IMR-90 (cell line): ENCODE measurements at places on chromosomes 12 and 14.

DNA sequence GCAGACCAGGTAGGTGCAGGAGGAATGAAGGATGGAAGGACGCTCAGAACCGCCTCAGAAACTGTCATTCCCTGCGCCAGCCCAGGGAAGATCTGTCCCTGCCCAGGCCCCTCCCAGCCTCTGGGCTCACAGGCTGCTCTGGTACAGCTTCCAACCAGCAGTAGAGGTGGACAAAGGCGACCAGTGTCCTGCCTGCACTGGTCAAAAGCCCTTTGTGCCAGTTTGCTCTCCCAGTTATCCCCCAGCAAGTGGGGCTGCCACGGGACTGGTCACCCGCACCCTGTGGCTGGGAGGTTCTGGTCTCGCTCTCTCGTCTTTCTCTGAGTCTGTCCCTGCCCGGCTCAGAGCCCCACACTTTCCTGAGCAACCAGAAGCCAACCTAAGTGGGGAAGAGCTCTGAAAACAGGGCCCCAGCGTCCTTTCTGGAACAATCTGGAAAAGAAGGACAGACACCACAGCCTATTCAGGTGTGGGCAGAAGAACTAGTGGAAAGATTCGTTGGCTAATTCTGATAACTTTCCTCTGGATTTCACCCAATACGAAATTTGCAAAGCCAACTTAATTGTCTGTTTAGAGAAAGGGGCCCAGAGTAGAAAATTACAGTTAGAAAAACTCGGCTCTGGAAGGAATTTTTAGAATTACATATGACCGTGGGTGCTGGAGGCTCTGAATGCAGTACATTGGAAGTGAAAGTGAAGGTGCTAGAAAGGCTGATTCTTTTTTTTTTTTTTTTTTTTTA is 21.7 kb downstream of the SNRNP35 start:
- H3K4me1 ChIP-seq: no peaks in the 10 kb centered on the region
- peaks cover 39% of the 10 kb centered on the region for H3K36me3 ChIP-seq
- no peak for DNase-seq
- no peaks in the 10 kb centered on the region for H3K27me3 ChIP-seq

GRCh38 chr12:52070185-52070925 is 577 bp downstream of the ATG101 start:
- H3K27ac ChIP-seq: peak overlapping the region; percentile 89
- DNase-seq: no peak
- no peaks in the 10 kb centered on the region for H3K27me3 ChIP-seq
- H3K4me3 ChIP-seq: peak overlapping the region; percentile 64

- DNase-seq: no peak
- H3K36me3 ChIP-seq: no peaks in the 10 kb centered on the region
- 0 out of 2 replicates have a peak overlapping the region, but pooled peaks have one; percentile 20 for H3K27ac ChIP-seq
These were observed 84.9 kb downstream of the PPFIBP1 start for GRCh38 chr12:27608890-27609289.

- DNase-seq: no peak
- H3K4me3 ChIP-seq: no peak overlapping the region
- no peaks in the 10 kb centered on the region for H3K4me1 ChIP-seq
- H3K36me3 ChIP-seq: no peaks in the 10 kb centered on the region
These were observed 123.7 kb downstream of the PIWIL1 start for GRCh38 chr12:130461447-130461815.

- peak overlapping the region; percentile 1; the same call in 1 of the 2 replicates for H3K27ac ChIP-seq
- no peaks in the 10 kb centered on the region for H3K27me3 ChIP-seq
- H3K36me3 ChIP-seq: no peaks in the 10 kb centered on the region
- H3K4me1 ChIP-seq: peaks cover 19% of the 10 kb centered on the region
- no peak overlapping the region for H3K4me3 ChIP-seq
These were observed 41.2 kb upstream of the MED13L start for GRCh38 chr12:116318576-116319232.

DNA sequence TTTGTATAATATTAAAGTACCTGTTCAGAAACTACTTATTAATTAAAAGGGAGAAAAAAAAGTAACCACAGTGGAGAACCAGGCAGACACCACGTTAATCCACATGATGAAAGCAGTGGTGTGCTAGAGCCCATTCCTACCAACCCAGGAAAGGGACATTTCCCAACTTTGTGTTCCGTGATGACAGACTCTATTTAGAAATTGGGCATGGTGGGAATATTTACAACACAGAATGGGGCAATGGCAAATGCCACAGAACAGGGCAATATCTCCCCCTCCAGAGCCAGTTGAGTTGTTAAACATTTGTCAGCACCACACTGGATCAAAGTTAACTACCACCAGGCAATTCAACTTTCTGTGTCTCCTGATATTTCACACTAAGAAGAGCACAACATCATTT is 1.2 kb upstream of the HIGD1C start:
- no peak overlapping the region for H3K4me3 ChIP-seq
- no peaks in the 10 kb centered on the region for H3K4me1 ChIP-seq
- H3K36me3 ChIP-seq: no peaks in the 10 kb centered on the region
- no peak for DNase-seq
- no peak overlapping the region for H3K27ac ChIP-seq

DNA sequence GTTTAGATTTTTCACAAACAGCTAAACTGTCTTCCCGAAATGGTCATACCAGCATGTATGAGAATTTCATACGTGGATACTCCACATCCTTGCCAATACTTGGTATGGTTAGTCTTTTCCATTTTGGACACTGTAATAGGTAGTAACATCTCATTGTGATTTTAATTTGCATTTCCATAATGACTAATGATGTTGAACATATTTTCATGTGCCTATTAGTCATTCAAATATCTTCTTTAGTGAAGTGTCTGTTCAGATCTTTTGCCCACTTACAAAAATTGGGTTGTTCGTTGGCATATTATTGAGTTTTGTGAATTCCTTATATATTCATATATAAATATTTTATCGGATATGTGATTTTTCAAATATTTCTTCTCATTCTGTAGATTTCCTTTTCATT is 78.0 kb upstream of the GNG2 start:
- H3K4me3 ChIP-seq: no peak overlapping the region
- no peak overlapping the region for H3K27ac ChIP-seq
- no peak for DNase-seq
- H3K27me3 ChIP-seq: no peaks in the 10 kb centered on the region
- H3K36me3 ChIP-seq: no peaks in the 10 kb centered on the region
- H3K4me1 ChIP-seq: no peaks in the 10 kb centered on the region

GRCh38 chr12:124605883-124606774 is 38.7 kb upstream of the NCOR2 start:
- DNase-seq: no peak
- H3K36me3 ChIP-seq: no peaks in the 10 kb centered on the region
- H3K27me3 ChIP-seq: peaks cover 6% of the 10 kb centered on the region; the same call in 1 of the 2 replicates
- peaks cover 2% of the 10 kb centered on the region; the same call in 1 of the 2 replicates for H3K4me1 ChIP-seq

GRCh38 chr12:42365486-42365885 is 39.5 kb downstream of the PPHLN1 start:
- H3K36me3 ChIP-seq: peaks cover 2% of the 10 kb centered on the region; the same call in 1 of the 2 replicates
- no peak for DNase-seq
- H3K4me3 ChIP-seq: no peak overlapping the region
- H3K27ac ChIP-seq: no peak overlapping the region
- H3K4me1 ChIP-seq: peaks cover 5% of the 10 kb centered on the region
- no peaks in the 10 kb centered on the region for H3K27me3 ChIP-seq

DNA sequence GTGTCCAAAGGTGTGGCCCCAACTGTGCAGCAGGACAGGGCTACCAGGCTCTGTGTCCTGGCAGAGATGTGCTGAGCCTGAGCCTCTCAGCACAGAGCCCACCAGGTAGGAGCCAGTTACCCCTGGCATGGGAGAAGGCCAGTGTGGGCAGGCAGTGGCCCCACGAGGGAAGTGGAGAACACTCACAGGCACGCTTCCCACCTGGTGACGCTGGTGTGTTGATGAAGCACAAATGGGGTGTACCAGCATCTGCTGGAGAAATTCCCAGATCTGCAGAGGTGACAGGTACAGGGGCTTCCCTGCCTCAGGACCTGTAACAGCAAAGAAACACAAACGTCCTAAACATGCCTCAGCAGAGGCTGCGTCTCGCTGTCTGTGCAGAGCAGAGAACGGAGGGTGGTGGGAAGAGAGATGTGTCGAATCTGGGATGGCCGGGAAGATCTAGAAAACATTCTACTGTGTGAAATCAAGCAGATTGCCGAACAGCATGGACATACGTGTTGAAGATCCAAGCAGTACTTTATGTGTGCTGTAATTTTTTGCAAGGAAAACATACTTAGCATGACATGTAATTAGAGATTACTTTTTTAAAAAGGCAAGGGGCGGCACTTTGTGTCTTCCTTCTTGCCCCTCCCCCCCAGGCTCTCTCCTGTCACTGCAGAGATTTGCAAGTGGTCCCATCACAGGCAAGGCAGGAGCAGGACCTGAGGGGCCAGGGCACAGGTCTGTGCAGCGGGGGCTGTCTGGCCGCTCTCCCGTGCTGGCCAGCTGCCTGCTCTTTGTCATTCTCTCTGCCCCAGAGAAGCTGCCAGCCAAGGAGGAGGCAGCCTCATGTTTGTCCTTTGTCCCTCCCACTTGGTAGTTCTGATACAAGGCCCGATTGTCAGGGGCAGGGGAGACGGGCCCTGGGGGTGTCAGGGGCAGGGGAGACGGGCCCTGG is 17.3 kb downstream of the HIP1R start:
- H3K36me3 ChIP-seq: peaks cover 5% of the 10 kb centered on the region; the same call in 1 of the 2 replicates
- no peak overlapping the region for H3K27ac ChIP-seq
- H3K4me3 ChIP-seq: no peak overlapping the region
- no peak for DNase-seq
- H3K27me3 ChIP-seq: no peaks in the 10 kb centered on the region
- peaks cover 16% of the 10 kb centered on the region for H3K4me1 ChIP-seq

DNA sequence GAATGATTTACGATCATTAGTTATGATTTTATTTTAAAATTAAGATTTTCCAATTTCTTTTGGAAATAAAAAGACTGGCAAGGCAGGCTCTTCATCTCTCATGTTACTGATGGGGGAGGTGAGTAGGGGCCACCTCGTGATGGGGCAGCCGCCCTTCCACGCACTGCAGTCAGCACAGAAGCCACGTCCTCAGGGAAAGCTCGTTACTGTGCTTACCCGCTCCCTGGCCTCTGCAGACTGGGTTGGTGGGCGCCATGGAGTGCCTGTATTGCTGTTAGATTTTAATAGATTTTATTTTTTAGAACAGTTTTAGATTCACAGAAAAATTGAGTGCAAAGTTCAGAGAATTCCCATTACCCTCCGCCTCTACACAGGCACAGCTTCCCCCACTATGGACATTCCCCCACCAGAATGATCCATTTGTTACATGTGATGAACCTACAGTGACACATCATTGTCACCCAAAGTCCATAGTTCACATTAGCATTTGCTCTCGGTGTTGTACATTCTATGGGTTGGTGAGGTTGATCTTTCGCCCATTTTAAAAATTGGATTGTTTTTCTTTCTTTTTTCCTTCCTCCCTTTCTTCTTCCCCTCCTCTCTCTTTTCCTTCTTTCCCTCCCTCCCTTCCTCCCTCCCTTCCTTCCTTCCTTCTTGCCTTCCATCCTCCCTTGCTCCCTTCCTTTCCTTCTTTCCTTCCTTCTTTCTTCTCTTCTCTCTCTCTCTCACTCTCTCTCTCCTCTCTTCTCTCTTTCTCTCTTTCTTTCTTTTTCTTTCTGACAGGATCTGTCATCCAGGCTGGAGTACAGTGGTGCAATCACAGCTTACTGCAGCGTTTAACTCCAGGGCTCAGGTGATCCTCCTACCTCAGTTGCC is 30.7 kb downstream of the ADGRD1 start:
- H3K36me3 ChIP-seq: no peaks in the 10 kb centered on the region
- H3K4me3 ChIP-seq: no peak overlapping the region
- H3K27me3 ChIP-seq: no peaks in the 10 kb centered on the region
- H3K27ac ChIP-seq: no peak overlapping the region
- DNase-seq: no peak

GRCh38 chr12:23831739-23832138 is 117.7 kb downstream of the SOX5 start:
- H3K4me1 ChIP-seq: no peaks in the 10 kb centered on the region
- H3K27me3 ChIP-seq: no peaks in the 10 kb centered on the region
- no peaks in the 10 kb centered on the region for H3K36me3 ChIP-seq

GRCh38 chr12:93419388-93420034 is 22.2 kb downstream of the UBE2N start:
- no peaks in the 10 kb centered on the region for H3K27me3 ChIP-seq
- H3K27ac ChIP-seq: no peak overlapping the region
- H3K36me3 ChIP-seq: no peaks in the 10 kb centered on the region

- H3K4me1 ChIP-seq: peaks cover 5% of the 10 kb centered on the region; the same call in 1 of the 2 replicates
- DNase-seq: peak; percentile 40
- H3K27ac ChIP-seq: no peak overlapping the region
- no peak overlapping the region for H3K4me3 ChIP-seq
These were observed 196.0 kb downstream of the RAD51B start for GRCh38 chr14:68015356-68016254.

- no peak overlapping the region for H3K4me3 ChIP-seq
- H3K36me3 ChIP-seq: no peaks in the 10 kb centered on the region
- H3K27ac ChIP-seq: no peak overlapping the region
- DNase-seq: no peak
- no peaks in the 10 kb centered on the region for H3K4me1 ChIP-seq
These were observed 176.8 kb downstream of the GXYLT1 start for GRCh38 chr12:41967668-41968500.

DNA sequence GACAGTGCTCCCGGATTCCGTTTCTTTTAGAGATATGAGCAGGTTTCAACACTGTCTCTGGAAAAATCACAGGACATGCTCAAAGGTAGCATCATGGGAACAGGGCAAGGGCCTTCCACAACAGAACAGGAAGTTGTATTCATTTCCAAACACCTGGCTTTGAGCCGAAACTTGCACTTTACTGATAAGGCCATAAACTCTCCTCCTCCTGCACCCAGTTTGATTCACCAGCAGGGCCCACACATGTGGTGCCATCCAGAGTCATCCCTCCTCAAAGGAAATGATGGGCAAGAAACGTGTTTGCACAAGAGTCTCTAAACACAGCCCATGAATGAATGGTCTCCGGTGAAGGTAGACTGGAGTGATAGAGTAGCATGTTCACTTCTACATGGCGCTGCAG is 268.4 kb upstream of the FKBP4 start:
- H3K27me3 ChIP-seq: peaks cover 2% of the 10 kb centered on the region; the same call in 1 of the 2 replicates
- H3K4me1 ChIP-seq: no peaks in the 10 kb centered on the region
- H3K4me3 ChIP-seq: no peak overlapping the region
- H3K27ac ChIP-seq: no peak overlapping the region

- no peak overlapping the region for H3K27ac ChIP-seq
- peaks cover 3% of the 10 kb centered on the region; the same call in 1 of the 2 replicates for H3K27me3 ChIP-seq
- peak; percentile 48 for DNase-seq
- H3K36me3 ChIP-seq: no peaks in the 10 kb centered on the region
- H3K4me1 ChIP-seq: no peaks in the 10 kb centered on the region
These were observed 707.3 kb downstream of the MED13L start for GRCh38 chr12:115570069-115570777.

DNA sequence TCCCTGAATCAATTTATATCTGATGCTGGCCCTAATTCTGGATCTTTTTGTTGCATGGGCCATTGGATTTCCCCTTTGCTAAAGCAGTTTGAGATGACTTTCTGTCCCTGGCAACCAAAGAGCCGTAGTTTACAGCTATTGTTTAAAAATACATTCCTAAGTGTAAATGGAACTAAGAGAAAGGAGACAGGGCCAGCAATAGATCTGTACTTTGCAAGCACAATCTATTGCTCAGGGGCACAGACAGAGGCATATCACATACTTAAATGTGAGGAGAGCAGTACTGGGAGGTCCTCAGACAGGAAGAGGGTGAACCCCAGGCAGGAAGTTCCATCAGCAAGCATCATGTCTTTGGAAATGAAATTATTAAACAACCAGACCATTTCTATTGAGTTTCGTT is 126.6 kb downstream of the ZFP36L1 start:
- no peaks in the 10 kb centered on the region for H3K36me3 ChIP-seq
- H3K4me3 ChIP-seq: no peak overlapping the region
- peaks cover 30% of the 10 kb centered on the region for H3K4me1 ChIP-seq

- H3K4me3 ChIP-seq: no peak overlapping the region
- peaks cover 3% of the 10 kb centered on the region; the same call in 1 of the 2 replicates for H3K4me1 ChIP-seq
- H3K36me3 ChIP-seq: no peaks in the 10 kb centered on the region
- H3K27me3 ChIP-seq: no peaks in the 10 kb centered on the region; the same call in 1 of the 2 replicates
- DNase-seq: peak; percentile 30
- no peak overlapping the region for H3K27ac ChIP-seq
These were observed 32.9 kb downstream of the LGR5 start for GRCh38 chr12:71472441-71472911.
